Tongue (tissue), 3 donors: ENCODE measurements at places on chromosomes 6 and 20.

DNA sequence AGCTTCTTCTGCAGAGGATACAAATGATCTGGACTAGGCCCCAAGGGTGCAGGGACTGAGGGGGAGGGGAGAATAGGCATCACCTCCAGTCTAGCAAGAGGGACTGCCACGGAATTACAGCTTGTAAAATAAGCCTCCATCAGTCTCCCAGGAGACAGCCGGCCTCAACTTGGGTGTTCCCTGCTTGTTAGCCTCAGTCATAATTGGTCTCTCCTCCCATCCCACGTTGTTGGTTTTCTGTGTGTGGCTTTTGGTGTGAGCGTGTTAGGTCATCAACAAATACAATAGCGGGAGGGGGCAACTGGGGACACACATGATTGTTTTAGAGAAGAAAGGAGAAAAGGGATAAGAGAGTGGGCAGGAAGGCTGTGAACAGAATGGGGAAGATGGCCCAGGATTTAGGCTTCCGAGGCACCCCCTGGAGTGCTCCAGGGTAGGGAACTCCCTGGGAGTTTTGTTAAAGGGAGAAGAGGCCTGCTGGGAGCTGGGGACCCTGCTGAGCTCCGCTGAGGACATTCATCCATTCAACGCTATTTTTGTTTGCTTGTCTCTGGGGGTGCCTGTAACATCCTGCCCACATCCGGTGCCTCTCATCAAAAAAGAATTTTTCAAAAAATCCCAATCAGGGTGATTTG lies 9.2 kb downstream of the FOXA2 start:
- no peak for DNase-seq

DNA sequence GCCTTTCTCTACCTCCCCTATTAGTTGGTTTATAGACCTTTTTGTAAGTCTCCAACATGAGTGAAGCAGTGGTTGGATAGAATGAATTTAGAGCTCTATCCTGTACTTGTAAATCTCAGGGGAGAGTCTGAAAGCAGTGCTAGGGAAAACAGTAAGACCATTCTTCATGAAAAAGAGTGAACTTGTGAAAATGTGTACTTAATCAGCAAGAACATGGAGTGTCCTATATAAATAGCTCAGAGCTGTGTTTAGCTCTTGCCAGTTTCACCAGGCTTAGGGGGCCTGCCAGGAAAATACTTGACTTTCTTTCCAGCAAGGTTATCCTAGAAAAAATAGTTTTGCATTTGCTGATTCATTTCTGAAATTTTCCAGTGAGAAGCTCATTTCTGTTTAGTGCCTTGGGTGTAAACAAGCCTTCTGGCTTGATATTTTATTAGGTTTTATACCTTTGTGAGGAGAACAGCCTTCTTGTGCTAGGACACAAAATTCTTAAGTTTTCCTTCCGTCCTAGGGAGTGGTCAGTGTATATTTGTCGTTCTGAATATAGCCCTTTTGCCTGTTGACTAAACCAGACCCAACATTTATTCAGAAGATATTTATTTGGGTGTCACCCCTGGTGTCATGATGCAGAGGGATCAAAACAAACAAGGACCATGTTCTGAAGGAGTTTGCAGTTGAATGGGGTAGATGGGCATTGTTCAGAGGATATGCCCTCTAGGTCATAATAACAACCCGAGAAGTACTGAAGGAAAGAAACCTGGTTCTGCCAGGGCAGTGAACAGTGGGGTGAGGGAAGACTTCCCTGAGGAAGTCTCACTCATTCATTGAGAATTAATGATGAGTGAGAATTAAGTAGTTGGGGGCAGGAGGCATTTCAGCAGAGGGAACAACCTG lies 7.6 kb downstream of the ARFGEF2 start:
- peak; percentile 41 for DNase-seq

DNA sequence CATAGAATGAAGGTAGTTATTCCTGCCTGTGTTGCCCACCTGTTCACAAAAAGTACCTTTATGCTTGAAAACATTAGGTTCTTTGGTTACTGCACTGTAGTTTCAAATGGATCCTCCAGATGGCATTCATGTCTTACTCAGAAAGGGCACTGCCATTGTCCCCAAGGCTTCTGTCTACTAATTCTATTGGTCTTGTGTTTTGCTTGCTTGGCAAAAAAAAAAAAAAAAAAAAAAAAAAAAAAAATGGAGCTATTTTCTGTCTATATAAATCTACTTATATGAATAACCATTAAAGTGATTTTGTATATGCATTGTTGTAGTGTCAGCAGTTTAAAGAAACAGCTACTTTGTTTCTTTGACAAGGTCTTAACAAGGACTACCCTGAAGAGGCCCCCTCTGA lies 12.7 kb upstream of the EFHC1 start:
- peak; percentile 48 for DNase-seq

DNA sequence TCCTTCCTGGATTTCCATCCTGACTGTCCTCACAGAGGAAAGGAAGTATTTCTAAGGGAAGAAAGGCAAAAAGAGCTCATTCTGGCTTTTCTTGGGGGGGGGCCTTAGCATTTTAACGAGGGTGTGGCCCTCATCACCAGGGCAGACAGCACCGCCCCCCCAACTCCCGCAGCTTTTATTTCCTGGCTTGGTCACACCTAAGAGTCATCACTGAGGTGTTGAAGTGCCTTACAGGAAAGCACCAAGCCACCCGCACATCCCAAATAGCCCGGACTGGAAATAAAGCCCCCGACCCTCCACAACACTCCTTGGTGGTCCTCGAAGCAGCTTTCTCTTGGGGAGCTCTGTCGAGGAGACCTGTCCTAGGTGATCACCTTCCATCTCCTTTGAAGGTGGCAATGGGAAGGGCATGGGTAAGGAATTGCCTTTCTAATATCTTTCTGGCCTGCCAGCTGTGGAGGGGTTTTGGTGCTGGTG lies 1.3 kb downstream of the PTK7 start:
- peak; percentile 8 for DNase-seq

DNA sequence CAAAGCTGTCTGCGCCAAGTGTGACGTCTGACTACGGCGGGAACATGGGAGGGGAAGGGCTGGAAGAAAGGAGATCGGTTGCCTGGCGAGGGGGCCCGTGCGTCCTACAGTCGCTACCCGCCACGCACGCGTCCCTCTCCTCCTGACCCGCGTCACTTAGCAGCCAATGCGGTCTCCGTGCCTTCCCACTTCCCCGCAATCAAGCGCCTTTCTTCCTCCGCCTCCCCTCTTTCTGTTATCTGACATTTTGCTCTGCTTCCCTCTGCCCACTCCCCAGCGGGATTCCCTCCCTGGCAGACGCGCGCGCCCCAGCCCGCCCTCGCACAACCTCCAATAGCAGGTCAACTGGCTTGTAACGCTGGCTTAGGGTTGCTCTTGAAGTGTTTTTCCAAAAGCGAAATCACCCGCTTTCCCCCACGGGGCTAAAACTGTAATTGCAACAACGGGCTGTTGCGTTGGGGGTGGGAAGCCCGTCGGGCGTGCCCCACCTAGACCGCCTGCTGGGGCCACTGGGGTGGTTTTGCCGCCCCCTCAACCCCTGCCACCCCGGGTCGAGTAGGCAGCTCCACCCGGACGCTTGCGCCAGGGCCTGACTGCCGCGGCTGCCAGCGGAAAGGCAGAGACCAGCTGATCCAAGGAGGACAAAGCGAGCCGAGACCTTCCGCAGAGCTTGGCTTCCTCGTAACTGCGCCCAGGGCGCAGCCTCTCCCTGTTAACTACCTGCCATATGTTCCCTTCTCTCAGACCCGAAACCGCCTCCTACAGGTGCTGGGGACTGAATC lies 6.2 kb upstream of the SOX4 start:
- peak; percentile 93 for DNase-seq

DNA sequence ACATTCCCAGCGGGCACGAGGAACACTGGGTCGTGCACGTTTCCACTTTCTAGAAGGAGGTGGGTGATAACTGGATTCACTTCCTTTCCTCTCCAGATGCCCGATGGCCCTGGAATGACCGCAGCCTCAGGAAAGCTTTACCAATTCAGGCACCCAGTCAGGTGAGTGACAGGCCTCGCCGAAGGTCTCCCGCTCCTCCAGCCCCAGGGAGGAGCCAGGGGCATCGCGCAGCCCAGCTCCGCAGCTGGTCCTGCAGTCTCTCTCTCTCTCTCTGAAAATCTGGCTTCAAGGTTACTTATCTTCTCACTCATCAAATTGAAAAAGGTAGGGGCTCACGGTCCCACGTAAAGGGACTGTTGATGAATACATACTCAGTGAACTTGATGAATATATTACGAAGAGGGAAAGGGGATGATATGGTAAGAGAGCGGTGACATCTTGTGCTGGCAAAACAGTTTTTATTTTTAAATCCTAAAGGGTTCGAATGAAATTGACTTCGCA lies 891 bp downstream of the RIPPLY2 start:
- peak; percentile 0 for DNase-seq

DNA sequence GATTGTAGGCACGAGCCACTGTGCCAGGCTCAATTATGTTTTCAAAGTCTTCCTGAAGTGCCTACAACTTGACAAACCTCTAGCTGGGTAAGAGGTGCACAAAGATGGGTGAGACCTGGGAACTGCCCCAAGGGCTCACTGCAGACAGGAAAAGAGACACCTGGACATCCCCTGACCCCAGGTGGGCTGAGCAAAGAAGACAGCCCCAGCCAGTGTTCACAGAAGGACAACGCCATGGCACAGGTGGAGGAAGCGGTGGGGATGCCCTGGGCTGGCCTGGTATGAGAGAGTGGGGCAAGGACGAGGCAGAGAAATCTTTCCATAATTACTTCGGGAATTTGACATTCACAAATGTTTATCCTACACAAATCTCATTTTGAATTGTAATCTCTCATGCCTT lies 278.9 kb downstream of the SMOC2 start:
- DNase-seq, result no peak

DNA sequence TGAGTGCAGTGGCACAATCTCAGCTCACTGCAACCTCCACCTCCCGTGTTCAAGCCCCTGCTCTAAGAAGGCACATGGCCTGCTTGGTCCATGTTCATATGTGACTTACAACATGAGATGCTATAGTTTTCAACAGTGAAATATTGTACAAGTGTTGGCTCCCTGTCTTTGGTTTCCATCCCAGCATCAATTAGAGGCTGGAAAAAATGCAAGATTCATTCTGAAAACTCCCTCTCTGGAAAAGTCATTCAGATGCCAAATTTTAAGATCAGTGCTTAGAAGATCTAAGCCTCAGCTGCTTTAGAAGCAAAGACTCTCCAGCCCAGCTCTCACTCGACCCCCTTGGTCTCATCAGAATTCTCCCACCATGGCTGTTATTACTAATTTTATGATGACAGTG lies 398.9 kb downstream of the KIF16B start:
- peak; percentile 54 for DNase-seq

DNA sequence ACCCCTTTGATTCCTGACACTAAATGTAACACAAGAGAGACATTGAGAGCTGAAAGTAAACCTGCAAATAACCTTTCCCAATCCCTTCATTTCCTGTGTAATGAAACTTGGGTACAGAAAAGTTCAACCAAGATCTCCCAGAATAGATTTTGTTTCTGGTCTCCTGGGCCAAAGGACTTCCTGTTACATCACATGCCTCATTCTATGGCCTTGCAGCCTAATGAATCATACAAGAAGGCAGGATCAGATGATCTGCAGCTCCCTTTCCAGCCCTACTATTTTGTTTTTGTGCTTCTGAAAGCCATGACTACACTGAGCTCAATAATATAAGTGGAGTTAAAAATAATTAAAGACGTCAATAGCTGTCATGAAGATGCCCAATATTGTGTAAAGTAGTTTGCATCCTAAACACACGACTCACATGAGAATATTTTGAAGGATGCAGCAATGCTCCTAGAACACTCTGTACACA lies 73.4 kb upstream of the NOX3 start:
- DNase-seq, result peak; percentile 12

DNA sequence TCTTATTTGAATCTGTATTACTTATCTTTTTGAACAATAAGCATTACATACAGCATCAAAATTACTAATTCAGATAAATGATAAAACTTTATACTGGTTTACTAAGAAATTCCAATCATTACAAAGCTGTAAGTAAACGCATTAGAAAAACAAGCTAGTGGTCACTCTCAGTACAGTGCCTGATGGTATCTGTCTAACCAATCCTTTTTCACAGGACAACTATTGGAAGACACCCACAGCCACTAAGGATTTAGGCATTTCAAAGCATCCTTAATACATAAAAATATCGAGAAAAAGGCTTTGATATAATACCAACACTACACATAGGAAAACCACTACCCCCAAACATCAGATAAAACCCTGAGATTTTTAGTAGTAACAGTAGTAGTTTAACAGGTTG lies 2.6 kb downstream of the CD164 start:
- DNase-seq, result no peak

DNA sequence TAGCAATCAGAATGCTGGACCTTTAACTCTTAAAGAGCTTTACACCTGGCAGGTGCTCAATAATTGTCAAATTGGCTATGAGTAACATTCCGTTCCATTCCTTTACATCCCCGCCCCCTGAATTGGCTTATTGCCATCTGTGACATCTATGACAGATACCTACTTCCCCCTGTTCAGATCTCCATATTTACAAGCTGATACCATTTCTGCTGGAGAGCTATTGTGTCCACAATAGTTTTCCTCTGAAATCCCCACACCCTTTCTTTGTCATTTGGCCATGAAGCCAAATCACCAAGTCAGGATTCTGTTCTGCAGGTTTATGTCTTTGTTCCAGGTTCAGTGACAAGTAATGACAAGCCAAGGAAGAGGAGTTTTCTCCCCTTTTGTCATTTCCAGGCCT lies 3.2 kb downstream of the CDH26 start:
- DNase-seq, result peak; percentile 37

DNA sequence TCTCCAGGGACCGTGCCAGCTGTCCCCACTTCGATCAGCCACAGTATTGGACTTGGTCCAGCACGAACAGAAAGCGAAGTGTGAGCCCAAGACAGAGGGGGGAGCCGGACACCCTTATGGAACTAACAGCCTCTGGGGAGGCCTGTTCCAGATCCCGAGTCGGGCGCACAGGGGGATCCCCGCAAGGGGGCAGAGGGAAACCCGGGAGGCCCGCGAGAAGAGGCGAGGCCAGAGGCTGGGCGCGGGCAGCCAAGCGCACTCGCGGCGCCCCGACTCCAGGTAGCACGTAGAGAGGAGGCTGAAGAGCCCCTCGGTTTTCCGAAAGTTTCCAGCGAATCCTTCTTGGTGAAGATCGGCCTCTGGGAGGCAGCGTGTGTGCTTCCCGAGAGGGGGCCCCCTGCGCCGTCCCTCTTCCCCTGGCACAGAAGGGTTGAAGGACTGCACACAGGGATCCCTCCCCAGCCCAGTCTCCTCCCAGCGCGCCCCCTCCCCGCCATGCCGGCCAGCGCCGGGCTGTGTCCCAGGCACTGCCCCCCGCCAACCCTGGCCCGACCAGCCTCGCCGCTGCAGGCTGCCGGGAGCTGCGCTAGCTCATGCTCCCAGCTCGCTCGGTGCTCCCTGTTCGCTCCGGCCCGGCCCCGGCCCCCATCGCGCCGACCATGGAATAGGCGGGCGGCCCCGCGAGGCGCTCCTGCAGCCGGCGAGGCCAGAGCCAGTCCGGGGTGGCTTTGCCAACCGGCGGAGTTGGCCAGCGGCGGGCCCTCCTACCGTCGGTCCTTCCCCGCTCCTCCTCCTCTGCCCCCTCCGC lies 577 bp upstream of the SLC24A3 start:
- DNase-seq, result peak; percentile 66

- DNase-seq, result no peak
Measured at GRCh38 chr20:3924304-3925112, 35.3 kb downstream of the PANK2 start.
